ENCODE measurements at places on chromosomes 16 and 17.
A peak's percentile ranks its signal among the peaks of the same experiment; 100 is the strongest.

GRCh38 chr17:3704931-3705717 lies 9.2 kb upstream of the P2RX5 start:
- DNase-seq: no peak

DNA sequence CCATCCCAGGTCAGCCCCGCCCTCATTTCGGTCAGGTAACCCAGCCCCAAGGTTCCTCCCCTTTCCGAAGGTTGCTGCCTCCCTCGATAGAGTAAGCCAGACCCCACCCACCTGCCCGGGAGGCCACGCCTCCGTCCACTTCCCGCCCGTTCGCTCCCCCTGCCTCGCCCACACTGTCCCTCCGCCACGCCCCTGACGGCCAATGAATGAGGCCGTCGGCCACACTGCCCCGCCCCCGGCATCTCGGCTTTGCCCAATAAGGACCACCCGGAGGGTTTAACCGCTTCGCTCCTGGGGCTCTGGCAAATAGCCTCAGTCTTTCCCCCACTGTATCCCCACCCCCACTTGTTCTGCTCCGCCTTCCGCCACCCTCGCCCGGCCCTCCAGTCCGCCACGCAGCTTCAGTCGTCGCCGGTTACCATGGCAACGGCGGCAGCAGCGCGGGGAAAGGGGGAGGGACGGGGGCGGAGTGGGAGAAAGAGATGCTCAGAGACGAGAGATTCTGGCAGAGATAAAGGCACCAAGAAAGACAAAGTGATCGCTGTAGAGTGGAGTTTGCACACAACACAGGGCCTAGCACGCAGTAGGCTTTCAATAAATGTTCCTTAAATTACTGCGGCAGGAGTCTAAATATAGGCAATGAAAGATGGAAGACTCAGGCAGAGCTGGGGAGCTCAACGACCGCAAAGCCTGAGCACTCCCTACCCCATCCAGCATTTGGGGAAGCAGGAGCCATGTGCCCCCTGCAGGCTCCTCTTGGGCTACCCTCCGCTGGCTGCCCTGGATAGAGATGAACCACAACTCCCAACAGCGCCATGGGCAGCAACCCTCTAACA lies 5.1 kb downstream of the DLG4 start:
- peak; percentile 96 for DNase-seq

GRCh38 chr17:29181226-29181625 lies 1.0 kb upstream of the MYO18A start:
- DNase-seq: no peak

GRCh38 chr17:55117164-55117563 lies 147.6 kb upstream of the HLF start:
- no peak for DNase-seq

DNA sequence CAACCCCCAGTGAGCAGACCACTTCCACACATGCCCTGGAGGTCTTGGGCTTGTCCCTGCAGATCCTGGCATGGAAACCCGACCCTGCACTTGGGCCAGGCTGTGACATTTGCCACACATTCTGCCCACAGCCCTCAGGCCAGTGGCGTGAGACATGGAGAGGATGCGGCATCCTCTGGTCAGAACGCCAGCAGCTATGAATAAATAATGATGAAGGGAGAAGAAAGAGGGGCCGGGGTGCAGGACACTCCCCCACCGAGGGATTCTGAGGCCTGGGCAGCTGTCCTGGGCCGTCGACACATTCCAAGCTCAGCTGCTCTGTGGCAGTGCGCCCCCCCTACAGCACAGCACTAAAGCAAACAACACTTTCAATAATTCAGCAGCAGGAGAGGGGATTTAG lies 148.8 kb downstream of the ENGASE start:
- no peak for DNase-seq

DNA sequence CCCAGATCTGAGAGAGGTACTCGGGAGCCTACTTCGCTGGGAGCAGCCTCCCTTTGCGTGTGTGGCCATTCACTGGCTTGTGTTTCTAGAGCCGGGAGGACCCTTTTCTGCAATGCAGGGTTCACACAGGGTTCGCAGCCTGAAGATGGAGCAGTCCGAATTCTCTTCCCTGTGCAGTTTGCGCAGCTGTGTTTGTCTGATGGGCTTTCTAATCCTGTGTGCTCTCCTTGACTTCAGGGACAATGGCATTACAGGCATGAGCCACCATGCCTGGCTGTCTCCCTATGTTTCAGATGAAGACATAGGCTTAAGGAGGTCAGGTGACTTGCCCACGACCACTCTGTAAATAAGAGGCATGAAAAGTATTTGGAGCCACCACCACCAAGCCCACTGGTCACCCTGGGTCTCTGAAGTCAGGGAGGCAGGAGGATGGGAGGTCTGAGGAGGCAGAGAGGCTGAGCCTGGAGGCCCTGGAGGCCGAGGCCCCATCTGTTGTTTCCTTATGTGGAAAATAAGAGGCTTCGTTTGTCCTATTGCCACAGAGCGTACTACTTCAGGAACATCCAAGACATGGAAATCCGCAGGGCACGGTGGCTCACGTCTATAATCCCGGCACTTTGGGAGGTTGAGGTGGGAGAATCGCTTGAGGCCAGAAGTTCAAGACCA lies 5.0 kb upstream of the STH start:
- DNase-seq: no peak

- no peak for DNase-seq
Measured at GRCh38 chr16:23863511-23864422, 28.0 kb downstream of the PRKCB start.

DNA sequence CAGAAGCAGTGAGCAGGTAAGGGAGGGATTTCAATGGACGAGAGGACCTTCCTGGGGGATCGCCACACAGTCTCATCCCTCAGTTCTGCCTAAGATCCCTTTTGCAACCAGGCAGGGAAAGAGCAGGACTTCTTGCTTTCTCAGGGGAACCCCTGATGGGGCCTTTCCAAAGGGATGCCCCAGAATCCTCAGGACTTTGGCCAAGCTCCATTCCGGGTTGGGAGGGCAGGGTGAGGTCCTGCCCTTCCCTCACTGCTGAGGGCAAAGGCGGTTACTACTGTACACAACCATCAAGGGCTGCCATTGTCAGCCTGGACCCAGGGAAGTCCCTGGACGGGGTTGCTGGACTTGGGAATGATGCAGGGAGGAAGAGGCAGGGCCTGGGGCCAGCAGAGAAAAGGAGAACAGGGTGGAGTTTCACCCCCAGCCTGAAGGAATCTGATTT lies 9.7 kb downstream of the PRR29 start:
- DNase-seq: no peak

GRCh38 chr17:50353600-50354195 lies 7.8 kb downstream of the XYLT2 start:
- DNase-seq: no peak

GRCh38 chr16:66359811-66360608 lies 6.5 kb upstream of the CDH5 start:
- no peak for DNase-seq

GRCh38 chr16:12057266-12057665 lies 80.7 kb downstream of the SNX29 start:
- no peak for DNase-seq

GRCh38 chr16:88465387-88465983 lies 12.4 kb downstream of the ZFPM1 start:
- DNase-seq: no peak

DNA sequence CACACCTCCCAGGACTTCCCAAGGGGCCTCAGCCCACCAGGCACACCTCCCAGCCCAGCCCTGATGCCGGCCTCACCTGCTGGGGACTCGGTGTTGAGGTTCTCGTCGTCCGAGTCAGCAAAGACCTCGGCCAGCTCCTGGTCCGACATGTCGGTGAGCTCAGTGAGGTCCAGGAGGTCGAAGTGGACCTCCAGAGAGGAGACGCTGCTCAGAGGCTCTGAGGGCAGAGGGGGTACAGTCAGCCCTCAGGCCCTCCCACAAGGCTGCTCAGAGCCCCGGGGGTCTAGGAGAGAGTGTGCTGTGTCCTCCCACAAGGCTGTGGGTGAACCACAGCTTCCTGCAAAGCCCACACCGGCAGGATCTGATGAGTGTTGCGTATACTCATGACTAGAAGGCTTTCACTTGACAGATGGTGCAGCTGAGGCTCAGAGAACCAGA lies 10.5 kb downstream of the DBNDD1 start:
- no peak for DNase-seq

DNA sequence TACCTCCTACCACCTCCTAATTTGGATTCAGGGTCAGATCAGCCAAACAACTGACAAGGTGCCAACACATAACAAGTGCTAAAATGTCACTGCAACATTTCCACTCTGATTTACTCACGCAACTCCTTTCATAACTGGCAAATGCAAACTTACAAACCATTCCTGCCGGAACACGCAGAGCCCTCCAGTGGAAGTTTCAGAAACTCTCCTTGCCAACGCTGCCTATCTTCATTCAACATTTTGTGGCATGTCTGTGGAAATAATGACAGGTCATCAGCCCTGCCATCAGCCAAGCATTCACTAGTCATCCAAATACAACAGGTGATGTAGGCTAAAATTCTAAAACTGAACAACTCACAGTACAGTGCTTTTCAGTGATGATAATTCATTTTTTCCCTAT lies 37.7 kb upstream of the OR3A1 start:
- DNase-seq: no peak

DNA sequence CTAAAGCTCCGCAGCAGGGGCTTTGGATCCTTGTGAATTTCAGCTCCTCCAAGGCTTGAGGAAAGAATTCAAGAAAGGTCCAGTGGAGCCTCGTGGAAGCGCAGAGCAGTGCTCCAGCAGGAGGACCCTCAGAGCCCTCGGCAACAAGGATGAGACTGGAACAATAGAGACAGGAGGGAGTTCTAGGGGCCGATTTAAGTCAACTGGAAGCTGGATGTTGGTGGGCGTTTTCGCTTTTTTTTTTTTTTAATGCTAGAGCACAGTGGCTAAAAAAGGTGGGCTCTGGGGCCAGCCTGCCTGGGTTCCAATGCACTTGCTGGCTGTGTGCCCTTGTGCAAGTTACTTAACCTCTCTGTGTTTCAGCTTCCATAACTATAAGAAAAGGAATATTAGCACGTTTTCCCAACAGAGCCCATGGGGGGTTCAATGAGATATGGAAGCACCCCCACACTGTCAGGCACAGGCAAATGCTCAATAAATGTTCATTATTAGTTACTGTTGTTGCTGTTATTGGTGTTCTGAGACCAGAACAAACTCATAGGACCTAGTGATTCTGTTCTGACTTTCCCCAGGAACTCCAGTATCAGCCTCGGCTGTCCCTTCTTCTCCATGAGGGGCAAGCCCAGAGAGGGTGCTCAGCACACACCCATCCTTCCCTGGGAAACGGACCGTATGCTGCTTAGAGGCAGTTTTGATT lies 5.3 kb upstream of the CBX8 start:
- no peak for DNase-seq

- no peak for DNase-seq
Measured at GRCh38 chr16:23479138-23479537, 26.1 kb upstream of the COG7 start.

DNA sequence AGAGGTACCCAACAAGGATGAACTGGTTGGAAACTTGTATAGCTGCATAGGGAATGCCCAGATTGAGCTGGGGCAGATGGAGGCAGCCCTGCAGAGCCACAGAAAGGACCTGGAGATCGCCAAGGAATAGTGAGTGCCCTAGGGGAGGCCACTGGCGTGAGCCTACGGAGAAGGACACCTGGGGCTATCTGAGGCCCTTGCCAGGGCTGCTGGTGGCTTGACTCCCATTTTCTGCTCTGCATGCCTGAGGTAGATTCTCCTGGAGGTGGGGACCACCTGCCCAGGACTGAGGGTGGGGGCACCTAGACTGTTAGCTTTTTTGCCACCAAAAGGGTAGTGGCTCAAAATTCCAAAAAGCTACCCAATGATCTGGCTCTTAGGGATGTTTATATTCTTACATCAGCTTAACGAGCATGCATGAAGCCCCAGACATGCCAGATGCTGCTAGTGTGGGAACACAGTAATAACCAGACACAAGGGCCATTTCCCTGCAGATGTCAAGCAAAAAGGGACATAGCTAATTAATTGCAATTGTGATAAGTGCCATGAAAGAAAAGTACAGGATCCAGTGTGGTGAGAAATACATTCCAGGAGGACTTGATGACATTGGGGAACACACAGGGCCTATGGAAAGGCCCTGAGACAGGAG lies 8.8 kb downstream of the ODAD4 start:
- DNase-seq: no peak

- no peak for DNase-seq
Measured at GRCh38 chr17:15341385-15341849, at the start of gene TEKT3. TEKT3 (minus strand) TSS chr17:15341597; CDS start chr17:15331585, 10,012 bp downstream.

DNA sequence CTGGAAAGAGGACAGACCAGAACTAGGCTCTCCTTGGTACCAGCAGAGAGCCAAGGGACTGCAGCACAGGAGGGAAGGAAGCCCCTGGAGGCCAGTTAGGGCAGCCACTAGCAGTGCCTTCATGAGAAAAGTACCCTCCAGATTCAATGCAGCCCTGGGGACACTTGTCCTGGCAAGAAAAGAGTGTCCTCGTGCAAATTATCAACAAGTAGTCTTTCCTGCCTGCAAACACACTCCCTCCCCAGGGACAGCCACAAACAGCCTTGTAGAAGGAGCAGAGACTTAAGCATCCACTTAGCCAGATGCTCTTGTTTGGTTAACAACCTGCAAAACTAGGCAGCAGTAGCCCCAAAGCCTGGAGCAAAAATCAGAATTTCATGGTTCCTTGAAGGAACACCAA lies 24.3 kb downstream of the CENPV start:
- DNase-seq: no peak

DNA sequence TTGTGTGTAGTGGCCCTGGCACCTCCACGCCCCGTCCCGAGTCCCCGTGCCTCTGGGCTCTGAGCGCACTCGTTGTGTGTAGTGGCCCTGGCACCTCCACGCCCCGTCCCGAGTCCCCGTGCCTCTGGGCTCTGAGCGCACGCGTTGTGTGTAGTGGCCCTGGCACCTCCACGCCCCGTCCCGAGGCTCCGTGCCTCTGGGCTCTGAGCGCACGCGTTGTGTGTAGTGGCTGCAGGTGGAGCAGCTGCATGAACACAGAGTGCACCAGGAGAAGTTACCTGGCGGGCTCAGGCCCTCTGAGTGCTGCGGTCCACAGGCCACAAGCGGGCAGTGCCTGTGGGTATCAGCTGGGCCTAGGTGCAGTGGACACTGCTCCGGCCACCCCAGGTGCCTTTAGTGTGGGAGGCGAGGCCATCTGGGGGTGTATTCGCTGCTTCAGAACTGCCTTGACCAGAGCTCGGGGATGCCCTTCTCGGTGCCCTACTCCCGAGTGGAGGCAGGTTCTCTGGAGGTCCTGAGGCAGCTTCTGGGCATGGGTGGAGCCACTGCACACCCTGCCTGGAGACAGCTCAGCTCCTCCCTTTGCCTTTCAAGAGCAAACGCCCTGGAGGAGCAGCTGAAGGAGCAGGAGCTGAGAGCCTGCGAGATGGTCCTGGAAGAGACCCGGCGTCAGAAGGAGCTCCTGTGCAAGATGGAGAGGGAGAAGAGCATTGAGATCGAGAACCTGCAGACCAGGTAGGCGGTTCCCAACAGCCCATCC lies 17.3 kb upstream of the CAPN15 start:
- DNase-seq: no peak

- no peak for DNase-seq
Measured at GRCh38 chr17:45293413-45294211, 23.2 kb downstream of the MAP3K14 start.

DNA sequence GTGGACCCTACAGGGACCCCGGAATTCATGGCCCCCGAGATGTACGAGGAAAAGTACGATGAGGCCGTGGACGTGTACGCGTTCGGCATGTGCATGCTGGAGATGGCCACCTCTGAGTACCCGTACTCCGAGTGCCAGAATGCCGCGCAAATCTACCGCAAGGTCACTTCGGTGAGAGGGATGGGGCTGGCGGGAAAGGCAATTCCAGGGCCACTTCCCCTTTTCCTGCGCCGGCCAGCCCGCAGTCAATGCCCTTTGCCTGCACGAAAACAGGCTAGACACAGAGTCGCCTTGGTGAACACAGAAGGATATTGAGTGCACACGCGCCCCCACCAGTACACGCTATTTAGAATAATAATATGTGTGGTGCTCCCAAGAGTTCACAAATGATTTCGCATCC lies 4.0 kb downstream of the WNK4 start:
- DNase-seq: no peak
